Inflammatory macrophage treated with lipopolysaccharide for 1 hour (primary cell): ENCODE measurements at places on chromosomes 3 and 15.

DNA sequence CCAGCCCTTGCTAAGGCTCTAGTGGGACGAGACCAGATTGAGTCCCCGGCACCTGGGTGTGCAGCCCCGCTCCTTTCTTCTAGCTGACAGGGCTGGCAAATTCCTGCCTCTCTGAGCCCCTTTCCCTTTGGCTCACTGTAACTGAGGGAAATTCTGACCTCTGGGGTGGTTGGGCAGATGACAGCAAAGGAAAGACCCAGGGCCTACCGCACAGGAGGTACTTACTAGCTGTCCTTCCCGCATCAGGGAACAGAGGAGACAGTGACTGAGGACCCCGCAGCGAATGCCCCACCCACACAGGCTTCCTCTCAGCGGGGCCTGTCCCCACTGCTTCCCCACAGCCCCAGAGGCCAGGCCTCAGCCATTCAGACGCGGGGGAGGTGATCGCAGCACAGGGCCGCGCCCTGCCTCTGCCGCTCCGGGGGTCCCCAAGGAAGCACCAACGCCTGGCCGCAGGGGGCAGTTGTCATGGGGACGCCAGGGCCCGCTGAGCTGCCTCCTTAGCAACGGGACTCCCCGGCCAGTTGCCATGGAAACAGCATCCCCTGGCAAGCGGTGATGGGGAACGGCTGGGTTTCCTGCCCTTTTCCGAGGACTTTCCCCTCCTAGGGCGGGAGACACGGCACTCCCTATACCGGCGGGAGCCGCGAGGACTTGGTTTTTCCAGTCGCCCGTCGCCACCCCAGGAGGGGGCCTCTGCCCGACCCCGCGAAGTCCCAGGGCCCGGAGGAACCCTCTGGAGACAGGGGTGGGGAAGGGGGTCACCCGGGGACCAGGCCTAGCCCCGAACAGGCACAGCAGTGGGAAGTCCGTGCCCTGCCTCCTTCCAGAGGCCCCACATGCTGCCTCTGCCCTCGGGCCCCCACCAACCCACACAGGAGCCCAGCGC is 50.1 kb downstream of the HCN4 start:
- DNase-seq = no peak

GRCh38 chr3:50815844-50816243 is 141.1 kb downstream of the DOCK3 start:
- DNase-seq = no peak

DNA sequence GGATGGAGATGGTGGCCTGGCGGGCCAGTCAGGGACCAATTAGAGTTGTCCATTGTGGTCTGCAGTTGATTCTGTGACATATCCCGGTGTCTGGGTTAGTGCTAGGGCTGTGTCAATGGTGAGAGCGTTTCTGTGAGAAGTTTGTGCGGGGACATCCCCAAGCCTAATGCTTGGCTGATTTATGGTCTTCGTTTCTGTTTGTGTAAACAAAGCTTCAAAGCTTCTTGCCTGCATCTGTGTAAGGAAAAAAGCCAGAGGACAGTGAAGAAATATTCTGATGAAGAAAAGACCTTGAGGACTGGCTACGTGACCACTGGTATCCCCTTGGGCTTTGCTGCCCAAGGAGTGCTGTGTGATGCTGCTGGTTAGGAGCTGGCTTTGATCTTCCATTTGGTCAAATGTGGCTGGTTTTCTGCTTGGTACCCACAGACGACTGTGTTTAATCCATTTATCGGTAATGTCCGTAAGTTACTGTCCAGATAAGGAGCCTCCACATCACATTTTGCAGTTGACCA is 74.6 kb upstream of the LRTM1 start:
- no peak for DNase-seq

DNA sequence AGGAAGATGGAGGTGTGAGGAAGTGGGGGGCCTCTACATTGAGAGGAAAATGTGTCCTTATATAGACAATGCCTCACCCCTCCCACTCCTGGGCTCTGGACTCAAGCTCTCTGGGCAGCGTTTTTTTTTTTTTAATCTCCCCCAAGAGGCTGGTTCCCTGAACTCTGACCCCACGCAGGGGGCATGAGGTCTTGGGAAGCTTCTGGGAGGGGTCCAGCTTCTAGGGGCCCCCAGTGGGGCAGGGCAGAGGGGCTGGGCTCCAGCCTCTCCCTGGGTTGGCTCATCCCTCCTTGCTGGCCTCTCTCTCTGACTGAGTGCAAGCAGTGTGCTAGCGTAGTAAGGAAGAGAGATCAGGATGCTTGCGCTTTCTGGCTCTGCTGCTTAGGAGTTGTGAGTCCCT is 101.4 kb upstream of the HACD2 start:
- no peak for DNase-seq

DNA sequence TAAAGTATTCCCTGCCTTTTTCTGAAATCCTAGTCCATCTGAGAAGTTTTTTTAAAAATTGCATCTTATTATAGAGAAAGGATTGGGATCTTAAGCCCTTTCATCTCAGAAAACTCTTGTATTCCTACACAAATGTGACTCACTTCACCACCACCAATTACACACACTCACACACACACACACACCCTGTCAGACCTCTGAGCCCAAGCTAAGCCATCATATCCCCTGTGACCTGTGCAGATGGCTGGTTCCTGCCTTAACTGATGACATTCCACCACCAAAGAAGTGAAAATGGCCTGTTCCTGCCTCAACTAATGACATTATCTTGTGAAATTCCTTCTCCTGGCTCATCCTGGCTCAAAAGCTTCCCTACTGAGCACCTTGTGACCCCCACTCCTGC is 1181.9 kb downstream of the ROBO2 start:
- no peak for DNase-seq

- DNase-seq = peak; percentile 26
Measured at GRCh38 chr3:113405180-113405579, 36.1 kb downstream of the CFAP44 start.

DNA sequence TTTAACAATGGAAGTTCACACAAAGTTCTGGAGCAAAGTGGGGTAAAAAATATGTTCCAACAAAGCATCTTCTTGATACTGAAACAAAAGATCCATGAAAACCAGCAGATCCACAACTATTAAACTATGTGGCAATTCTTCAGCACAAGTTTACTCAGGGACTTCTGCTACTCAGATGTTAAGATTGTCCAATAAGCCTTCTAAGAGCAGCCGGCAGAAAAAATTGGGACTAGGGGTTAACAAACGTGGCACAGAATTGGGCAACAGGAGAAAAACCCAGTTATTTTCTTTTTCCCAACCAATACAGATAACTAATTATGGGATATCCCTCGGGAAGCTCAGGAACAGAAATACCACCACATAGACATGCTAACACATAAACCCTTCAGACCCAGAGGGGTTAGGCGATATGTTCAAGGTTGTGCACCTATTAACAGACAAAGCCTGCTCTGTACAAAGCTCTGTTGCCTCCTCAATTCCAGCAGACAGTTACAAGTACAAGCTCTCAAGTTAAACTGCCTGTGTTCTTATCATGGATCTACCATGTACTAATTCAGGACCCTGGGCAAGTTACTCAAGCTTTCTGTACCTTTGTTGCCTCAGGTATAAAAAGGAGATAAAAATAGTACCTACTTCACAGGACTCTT is 6.8 kb downstream of the SSR3 start:
- DNase-seq = no peak

- no peak for DNase-seq
Measured at GRCh38 chr3:110918963-110919362, 152.7 kb upstream of the NECTIN3 start.

DNA sequence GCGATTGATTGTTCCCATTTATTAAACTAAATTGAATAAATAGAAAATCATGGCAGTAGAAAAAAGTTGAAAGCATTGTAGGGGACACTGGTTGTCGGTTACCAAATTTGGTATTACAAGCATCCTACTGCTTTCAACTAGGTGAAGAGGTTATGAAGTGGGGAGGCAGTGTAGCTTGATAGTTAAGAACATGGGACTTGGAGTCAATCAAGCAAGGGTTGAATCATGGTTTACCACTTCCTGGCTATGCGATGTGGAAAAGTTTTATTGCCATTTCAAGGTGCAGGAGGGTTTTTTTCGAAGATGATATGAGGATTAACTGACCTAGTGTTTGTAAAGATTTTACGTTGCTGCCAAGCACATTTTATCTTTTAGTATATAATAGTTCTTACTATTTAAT is 318.2 kb upstream of the KCNH8 start:
- no peak for DNase-seq

DNA sequence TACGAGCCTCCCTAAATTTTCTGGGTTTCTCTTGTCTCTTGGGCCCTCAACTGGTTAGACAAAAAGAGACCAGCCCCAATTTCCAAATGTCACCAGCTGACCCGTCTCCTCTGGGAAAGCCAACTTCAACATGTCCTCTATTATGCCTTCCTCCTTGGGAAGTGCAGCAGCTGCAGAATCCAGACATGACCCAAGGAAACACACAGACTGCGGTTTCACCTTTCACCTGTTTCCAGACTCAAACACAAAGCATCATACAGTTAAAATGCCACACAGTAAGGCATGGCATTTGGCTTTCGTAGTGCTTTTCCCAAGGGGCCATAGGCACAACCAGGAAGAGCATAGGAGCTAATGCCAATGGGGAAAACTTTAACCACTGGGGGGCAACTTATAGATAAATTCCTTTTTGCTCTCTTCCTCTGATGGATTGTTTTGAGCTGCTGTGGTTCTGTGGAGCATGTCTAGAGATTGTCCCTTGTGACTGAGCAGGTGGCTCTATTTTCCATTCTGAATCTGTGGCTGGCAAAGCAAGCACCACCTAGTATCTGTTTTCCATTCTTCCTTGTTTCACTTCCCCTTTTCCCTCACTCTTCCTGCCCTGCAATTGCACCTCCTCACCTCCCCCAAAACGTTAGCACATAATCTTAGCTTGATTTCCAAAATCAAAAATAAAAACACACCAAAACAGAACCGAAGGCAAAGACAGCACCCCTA is 49.3 kb downstream of the HHLA2 start:
- DNase-seq = peak; percentile 8

- no peak for DNase-seq
Measured at GRCh38 chr3:64086479-64087252, 63.4 kb upstream of the PSMD6 start.
